ENCODE measurements at places on chromosomes 3 and 15.
A peak's percentile ranks its signal among the peaks of the same experiment; 100 is the strongest.

GRCh38 chr15:68469162-68470048 lies 37.4 kb upstream of the ITGA11 start:
- DNase-seq: no peak

GRCh38 chr3:137765310-137766033 lies 1.4 kb downstream of the SOX14 start:
- DNase-seq: no peak

DNA sequence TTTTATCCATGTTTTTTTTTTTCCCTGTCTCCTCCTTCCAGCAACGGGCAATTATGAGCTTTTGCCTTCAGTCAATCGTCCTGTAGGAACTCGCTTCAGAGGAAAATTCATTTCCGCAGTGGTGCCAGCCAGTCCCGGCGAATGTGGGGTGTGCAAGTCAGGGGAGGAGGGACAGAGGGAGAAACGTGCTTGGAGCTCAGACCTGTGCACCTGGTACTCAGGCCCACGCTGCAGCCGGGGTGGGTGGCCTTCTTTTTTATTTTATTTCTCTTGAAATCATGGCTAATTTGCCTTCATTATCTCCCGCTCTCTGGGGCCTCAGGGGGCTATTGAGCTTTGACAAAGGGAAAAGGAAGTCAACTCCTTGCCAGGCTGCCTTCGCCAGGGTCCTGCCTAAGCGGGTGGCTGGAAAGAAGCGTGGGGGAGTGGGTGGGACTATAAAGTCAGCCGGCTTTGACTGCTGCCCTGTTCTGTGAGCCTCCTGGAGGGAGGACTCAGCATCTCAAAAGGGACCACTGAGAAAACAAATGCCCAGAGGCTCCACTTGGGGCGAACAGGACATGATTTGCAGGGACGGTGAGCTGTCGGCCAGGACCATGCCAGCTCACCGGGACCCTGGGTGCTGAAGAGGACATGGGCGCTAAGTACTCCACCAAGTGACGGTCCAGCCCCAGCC lies 5.5 kb downstream of the GRIP2 start:
- no peak for DNase-seq

- no peak for DNase-seq
Observed at GRCh38 chr3:183172051-183172639, 9.6 kb upstream of the LAMP3 start.

DNA sequence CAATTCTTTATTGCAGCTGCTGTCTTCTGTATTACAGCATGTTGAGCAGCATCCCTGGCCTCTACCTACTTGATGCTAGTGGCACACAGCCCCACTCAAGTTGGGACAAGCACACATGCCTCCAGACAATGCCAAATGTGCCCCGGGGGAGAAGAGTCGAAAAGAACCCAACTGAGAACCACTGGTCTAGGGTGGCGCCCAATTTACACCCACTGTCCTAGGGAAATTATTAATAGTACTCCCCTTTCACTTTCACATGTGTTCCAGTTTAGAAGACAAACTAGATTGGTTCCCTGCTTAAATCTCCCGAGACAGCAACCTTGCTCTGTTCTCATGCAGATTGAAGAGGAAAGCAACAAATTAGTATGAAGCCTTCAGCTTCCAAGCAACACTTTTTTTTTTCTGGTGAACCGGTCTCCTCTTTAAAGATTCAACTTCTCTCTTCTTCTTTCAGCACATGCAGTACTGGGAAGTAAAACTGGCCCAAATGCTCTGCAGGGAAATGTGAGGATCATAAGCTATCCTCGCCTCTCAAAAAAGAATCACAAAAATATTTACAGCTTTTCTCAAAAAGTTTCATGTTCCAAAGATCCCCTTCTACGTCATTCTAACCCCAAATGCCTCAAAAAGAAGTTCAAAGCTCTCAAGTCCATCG lies 823.9 kb upstream of the CFAP20DC start:
- no peak for DNase-seq

DNA sequence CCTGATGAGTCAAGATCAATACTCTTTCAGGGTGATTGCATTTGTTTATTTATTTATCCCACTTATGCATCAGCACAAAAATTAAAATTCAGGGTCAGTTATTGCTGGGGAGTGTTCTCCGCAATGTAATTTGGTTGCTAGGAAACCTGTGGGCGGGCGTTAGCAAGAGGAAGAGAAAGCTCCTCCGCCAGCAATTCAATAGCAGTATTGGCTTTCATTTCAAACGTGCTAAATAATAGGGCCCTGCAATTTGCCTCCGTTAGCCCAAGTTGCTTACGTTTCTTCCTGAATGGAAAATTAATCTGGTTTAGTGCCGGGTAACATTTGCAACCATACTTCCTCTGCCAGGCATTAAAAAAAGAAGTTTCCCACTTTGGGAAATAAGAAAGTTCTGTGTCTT lies 35.5 kb upstream of the PLCL2 start:
- DNase-seq: peak; percentile 22

GRCh38 chr3:9623148-9623547 lies 26.2 kb upstream of the MTMR14 start:
- no peak for DNase-seq

DNA sequence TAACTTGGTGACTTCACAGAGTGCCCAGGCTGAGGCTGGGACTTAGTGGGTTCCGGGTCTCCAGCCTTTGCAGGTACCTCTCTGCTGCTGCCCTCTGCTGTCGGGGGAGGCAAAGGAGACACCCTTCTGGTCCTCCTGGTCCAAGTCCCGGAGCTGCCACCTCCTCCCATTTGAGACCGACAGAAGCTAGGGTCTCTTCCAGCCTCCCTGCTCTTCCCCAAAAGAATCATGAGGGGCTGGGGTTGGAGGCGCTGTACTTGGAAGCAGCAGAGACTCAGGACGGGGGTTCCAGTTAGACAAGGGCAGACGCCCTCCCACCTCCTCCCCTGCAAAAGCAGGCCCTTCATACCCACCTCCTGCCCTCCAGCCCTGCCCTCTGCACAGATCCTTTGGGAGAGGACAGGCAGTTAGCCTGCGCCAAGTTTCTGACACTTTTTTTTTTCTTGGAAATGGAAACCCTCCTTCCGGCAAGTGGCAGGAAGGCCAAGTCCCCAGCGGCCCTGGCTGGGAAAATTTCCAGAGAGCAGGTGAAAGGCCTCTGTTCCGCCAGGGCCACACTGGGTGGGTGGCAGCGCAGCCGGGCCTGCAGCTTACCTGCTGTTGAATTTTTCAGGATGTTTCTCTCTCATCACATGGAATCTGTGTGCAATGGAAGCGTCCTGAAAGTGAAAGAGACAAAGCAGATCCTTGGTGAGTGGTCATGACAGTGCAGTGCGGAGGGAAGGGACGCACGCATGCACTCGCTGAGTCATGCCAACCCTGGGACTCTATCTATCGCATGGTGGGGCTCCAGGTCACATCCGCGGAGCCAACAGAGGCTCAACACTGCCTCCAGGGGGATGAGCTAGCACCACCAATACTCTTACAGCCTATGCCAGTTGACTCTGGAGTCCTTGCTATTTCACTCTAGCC lies 119.9 kb downstream of the DGKG start:
- no peak for DNase-seq

- DNase-seq: no peak
Observed at GRCh38 chr3:126621171-126621570, 33.8 kb downstream of the TXNRD3 start.

GRCh38 chr3:32117320-32117719 lies 10.9 kb downstream of the GPD1L start:
- DNase-seq: no peak

GRCh38 chr3:4693620-4694019 lies 200.5 kb downstream of the ITPR1 start:
- no peak for DNase-seq
